Kasumi-1 (cell line): ENCODE measurements at places on chromosomes 11 and 22.

DNA sequence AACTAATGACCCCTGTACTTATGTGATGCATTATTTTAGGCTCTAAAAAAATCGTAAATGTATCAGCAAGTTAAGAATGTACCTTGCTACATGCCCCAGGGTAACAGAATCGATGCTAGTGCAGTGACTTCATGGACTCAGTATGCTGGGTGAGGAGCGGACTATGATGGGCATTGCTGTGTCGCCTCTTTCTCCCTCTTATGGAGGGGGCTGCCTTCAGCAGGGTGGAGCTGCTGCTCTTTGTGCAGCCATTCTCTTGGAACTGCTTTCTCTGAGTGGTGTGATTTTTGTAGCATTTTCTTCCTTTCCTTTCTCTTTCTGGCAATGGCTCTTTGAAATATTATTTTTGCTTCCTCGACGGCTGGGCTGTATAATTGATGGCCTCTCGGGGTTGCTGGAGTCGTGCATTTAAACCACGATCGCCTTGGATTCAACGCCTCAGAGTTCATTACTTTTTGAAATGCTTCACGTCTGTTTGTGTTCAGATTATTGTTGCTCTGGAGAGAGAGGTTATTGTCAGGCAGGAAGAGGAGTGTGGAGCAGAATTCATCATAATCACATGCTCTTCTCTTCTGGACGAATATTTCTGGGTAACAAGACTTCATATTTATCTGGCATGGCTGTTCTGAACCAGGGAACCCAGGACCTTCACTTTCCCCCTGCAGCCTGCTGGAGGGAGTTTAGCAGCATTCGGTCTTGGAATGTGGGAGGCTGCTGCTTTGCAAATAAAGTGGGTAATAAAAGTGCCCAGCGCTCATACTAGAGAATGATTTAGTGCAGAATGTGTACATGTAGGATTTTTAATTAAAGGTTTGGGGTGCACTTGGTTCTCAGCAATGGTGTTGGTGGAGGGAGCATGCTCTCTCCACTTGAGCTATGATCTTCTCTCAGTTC lies 804.2 kb downstream of the NTM start:
- DNase-seq, result no peak

DNA sequence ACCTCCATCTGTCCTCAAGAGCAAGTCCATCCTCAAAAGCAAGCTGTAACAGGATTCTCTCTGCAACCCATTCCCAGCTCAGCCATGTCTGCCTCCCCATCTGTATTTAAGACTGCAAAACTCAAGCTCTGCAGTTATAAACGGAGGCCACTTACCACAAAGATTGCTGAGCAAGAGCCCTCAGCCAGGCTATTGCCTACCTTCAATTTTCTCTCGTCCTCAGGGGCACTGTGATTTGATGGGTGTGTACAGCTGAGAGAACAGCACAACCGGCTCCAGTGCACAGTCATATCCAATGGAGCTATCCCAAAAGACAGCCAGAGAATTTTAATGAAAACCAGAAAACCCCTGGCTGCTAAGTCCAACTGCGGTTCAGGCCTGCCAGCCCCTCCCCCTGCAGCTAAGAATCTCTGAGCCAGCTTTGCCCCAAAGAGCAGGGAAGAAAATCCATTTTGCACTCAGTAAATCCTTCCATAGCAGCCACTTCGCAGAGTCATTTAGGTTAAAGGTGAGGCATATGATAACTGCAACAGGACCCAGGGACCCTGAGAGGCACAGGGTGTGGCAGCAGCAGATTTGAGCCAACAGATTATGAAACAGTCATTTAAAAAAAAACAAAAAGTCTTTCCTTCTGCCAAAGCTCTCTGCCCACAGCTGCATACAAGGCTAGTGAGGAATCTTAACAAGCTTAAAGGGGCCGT lies 37.6 kb downstream of the RAB30 start:
- DNase-seq, result no peak

- no peak for DNase-seq
Measured at GRCh38 chr11:45997599-45997998, 75.1 kb downstream of the LARGE2 start.

DNA sequence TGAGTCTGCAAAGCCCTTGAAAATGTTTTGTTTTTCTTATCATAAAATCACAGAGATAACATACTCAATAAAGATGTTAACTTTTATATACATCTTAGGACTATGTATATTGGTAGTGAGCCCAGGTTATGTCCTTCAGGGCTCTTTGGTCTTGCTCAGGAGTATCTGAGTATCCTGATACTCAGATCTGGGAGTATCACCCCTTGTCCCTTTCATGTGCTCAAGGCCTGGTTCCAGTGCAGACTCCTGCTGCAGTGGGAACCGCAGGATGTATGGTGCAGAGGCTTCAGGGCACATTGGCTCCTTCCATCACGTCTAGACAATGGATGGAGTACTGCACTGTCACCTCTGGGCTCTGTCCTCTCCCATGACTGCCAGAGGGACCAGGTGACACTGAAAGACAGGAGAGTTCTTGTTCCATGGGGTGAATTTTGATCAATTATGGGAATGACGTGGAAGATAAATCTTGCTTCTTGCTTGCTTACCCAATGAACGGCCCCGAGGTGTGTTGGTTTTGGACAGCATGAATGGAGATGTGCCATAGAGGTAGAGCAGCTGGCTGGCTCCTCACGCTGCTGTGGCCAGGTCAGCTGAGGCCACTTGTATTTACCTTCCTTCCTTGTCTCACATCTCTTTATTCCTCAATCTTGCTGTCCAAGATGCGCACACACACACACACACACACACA lies 215.5 kb downstream of the ARHGAP42 start:
- DNase-seq, result no peak

GRCh38 chr11:61586792-61587430 lies 6.0 kb upstream of the SYT7 start:
- no peak for DNase-seq

DNA sequence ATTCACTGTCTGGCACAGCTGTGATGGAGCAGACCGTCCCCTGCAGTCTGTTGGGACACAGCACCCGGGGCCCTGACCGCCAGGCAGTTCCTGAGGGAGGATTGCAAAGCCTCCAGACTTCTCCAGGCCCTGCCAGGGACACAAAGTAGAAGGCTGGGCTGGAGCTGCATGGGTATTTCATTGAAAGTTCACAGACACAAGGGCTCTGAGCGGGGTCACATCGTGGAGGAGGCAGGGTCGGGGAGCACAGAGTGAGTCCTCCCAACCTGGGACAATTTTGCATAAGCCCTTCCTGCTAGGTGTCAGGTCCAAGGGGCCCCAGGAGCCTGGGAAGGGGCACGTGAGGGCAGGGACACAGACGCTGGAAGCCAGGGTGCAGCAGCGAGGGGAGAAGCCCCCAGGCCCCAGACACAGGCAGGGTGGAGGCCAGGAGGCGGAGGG lies 15.7 kb downstream of the IFITM10 start:
- no peak for DNase-seq

- DNase-seq, result peak; percentile 40
Measured at GRCh38 chr11:100687054-100687629, at the start of gene ARHGAP42. TSS of gene ARHGAP42 (plus strand) at chr11:100687288. CDS start at chr11:100687679, 391 bp downstream.
